ENCODE measurements at places on chromosomes 5 and 9.

GRCh38 chr5:143404416-143405062 lies 1.1 kb upstream of the NR3C1 start:
- DNase-seq: peak; percentile 68

DNA sequence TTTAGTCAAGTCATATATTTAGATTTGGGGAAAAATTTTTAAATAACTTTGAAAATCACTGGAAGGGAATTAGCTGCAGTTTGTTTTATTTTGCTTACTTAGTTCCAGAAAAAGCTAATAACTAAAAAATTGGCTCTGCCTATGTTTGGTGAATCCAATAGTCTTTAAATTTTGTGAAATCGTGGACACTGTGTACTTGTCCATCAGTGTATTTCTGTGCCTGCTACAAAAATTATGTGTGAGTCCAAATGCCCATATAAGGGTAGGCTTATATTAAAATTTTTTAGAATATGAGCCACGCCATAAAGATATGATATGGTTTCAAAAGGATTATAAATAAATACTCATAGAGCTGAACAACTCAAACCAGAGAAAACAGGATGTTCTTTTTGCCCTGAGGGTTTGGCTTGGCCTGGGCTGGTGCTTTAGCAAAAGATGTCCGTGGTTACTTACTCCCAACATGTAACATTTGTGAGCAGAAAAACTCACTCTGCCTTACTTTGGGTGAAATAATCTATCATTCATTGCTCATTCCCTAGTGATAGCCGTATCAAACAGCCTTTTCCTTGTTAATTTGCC lies 133.2 kb upstream of the PRLR start:
- DNase-seq: no peak

- no peak for DNase-seq
Measured at GRCh38 chr9:21404146-21404545, 4.8 kb upstream of the IFNA8 start.

- no peak for DNase-seq
Measured at GRCh38 chr5:133386662-133387061, 225.7 kb downstream of the FSTL4 start.
